ENCODE measurements at places on chromosomes 7 and 10. TPM values are rescaled to one million over a fixed set of nuclear protein-coding genes. Genes with fewer than 3 reads are reported as not detected.

The PLAU gene
- 30.2 TPM for polyA plus RNA-seq

DNA sequence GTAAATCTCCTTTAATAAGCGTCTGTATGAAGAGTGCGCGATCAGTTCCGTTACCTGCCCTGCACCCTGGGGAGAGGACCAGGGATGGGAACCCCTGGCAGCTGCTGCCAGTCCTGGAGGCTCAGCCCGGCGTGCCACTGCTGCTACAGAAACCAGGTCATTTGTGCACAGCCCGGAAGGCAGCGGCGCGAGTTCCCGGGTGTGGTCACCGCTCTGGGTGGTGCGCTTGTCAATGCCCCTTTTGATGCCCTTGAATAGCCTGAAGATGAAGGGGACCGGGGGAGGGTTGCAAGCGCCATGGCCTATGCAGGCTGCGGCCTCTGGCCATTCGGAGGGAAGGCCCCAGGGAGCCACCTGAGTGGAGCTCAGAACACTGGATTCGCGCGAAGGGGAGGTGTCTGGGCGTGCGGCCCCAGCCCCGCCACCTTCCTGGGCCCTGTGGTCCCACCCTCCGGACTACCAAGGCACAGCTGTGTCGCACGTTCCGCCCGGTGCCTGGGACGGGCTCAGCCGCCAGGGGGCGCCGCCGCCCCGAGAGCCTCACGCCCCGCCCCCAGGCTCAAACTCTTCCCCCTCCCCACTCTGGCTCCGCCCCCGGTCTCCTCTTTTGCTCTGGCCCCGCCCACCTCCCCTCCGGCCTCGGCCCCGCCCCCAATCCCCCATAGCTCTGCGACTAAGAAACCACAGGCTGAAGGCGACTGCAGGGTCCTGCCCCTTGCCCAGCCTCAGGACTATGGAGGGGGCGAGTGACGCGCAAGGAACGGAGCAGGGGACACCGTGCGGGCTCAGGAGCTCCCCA lies 16.5 kb downstream of the AP5Z1 start:
- DNase-seq = peak; percentile 79

GRCh38 chr10:47164800-47165128 lies 135.2 kb upstream of the GDF10 start:
- no peak for DNase-seq

- DNase-seq = no peak
These were observed 77.4 kb downstream of the CUL2 start for GRCh38 chr10:35012781-35013180.

The SRRM3 gene
- 1.00 TPM for polyA plus RNA-seq

The FAM241B gene
- polyA plus RNA-seq = 9.4 TPM

Data from renal cortex interstitium (tissue), 15 donors.